ENCODE measurements at places on chromosomes 6 and 20.

DNA sequence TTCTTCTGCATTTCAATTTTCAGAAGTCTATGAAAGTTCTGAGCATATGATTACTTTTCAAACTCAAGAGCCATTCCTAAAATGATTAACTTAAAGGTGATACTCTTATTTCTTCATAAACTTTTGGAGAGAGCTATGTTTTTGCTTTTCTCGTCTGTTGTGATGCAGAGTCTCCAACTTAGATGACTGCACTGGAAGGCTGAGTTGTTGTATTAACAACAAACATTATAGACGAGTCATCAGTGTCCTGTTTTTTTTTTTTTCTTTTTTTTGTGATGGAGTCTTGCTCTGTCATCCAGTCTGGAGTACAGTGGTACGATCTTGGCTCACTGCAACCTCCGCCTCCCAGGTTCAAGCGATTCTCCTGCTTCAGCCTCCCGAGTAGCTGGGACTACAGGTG lies 101.9 kb downstream of the CD109 start:
- no peak for DNase-seq

DNA sequence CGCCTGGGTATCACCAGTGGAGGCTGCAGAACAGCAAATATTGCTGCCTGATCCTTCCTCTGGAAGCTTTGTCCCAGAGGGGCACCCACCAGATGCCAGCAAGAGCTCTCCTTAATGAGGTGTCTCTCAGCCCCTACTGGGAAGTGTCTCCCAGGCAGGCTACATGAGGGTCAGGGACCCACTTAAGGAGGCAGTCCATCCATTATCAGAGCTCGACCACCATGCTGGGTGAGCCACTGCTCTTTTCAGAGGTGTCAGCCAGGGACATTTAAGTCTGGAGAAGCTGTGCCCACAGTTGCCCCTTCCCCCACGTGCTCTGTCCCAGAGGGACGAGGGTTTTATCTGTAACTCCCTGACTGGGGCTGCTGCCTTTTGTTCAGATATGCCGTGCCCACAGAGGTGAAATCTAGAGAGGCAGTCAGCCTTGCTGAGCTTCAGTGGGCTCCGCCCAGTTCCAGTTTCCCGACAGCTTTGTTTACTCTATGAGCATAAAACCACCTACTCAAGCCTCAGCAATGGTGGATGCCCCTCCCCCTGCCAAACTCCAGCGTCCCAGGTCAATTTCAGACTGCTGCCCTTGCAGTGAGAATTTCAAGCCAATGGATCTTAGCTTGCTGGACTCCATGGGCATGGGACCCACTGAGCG lies 25.9 kb upstream of the AIG1 start:
- no peak for DNase-seq

GRCh38 chr6:84272298-84272697 lies 44.9 kb upstream of the CEP162 start:
- no peak for DNase-seq

DNA sequence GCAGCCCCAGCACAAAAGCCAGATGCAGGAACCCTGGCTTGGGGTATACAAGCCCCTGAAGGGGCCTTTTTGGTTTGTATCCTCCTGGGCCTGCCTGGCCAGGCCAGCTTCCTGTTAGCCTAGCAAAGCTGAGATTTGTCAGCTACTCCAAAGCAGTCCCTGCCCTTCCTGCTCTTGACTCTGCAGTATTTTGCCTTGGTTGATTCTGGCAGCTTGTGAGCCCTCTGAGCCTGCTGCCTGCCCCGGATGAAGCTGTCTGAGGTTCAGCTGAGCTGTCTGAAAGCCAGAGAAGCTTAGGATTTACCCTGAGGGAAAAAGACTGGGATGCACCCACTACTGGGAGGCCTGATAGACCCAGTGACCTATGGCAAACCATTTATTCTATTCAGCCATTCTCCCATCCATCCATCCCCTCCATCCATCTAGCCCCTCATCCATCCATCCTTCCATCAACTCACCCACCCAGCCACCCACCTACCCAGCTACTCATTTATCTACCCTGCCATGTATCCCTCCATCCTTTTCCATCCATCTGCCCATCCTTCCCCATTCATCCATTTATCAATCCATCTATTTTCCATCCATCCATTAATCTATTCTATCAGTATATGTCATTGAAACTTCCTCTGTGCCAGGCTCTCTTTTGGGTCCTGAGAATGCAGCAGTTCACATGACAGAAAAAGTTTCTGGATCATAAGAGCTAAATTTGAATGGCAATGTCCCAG lies 307.5 kb downstream of the DHX35 start:
- DNase-seq, result no peak

DNA sequence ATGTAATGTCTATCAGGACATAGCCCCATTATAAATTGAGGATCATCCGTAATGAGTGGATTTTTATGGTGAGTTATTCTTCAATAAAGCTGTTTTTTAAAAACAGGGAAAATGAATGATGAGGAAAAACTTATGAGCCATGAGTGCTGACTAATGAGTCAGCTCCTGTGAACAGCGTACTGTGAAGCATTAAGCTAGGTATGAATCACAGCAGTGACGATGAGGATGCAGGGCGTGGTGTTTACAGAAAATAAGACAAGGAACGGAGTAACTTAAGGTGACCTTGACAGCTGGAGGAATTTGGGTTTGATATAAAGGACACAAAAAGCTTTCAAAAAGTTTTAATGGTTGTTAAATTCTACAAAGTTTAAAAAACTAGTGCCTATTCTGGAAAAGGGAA lies 96.3 kb downstream of the FOXF2 start:
- DNase-seq, result peak; percentile 91

GRCh38 chr6:355373-356208 lies 36.0 kb upstream of the IRF4 start:
- DNase-seq, result no peak

- DNase-seq, result no peak
Observed at GRCh38 chr6:33740204-33740608, 6.5 kb downstream of the IP6K3 start.

GRCh38 chr6:119881416-119881815 lies 531.9 kb upstream of the MAN1A1 start:
- DNase-seq, result peak; percentile 37

- DNase-seq, result no peak
Observed at GRCh38 chr6:167350275-167350696, 25.4 kb downstream of the TTLL2 start.

- DNase-seq, result peak; percentile 28
Observed at GRCh38 chr6:116127771-116128493, 2.0 kb upstream of the COL10A1 start.
